ENCODE measurements at places on chromosomes 4 and X. TPM values are rescaled to one million over a fixed set of nuclear protein-coding genes. Genes with fewer than 3 reads are reported as not detected.

The RTL5 gene
- polyA plus RNA-seq, result 18.0 TPM

The CNGA1 gene
- 0.28 TPM for polyA plus RNA-seq

DNA sequence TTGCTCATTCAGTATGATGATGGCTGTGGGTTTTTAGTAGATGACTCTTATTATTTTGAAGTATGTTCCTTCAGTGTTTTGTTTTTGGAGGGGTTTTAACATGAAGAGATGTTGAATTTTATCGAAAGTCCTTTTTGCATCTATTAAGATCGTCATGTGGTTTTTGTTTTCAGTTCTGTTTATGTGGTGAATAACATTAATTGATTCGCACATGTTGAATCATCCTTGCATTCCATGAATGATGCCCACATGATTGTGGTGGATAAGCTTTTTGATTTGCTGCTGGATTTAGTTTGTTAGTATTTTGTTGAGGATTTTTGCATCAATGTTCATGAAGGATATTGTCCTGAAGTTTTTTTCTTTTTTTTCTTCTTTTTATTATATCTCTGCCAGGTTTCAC is 347.4 kb upstream of the EPHA5 start:
- DNase-seq, result no peak

DNA sequence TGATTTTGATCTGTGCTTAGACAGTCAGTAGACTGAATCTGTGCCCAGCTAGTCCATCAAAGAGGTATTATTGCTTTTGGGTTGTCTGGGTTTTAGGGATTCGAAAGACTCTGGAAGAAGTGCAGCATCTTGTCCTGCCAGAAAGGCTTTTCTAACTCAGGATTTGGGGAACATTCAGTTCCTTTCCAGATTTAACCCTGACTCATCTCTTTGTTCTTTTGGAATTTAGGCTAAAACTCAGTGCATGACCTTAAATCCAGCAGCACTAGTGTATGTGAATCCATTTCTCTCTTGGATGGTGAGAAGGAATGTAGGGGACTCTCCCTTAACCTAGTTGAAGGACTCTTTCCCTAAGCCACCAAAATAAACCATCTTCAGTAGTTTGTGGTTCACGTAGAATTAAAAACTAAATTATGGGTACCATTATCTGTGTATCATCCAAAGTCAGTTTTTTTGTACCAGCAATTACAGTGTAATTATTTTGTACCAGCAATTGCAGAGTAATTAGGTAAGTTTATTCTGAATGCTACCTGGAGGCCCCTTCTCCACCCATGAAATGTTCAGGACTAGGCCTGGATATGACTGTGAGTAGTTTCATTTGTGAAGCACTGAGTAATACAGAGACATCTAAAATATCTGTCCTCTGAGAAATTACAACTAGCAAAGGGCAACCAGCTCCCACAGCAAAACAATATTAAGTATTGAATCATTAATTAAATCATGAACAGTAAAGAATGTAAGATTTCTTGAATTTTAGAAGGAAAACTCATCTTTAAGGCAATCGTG is 384.0 kb downstream of the TMA16 start:
- DNase-seq, result no peak

The LDB2 gene
- 14.6 TPM for polyA plus RNA-seq

DNA sequence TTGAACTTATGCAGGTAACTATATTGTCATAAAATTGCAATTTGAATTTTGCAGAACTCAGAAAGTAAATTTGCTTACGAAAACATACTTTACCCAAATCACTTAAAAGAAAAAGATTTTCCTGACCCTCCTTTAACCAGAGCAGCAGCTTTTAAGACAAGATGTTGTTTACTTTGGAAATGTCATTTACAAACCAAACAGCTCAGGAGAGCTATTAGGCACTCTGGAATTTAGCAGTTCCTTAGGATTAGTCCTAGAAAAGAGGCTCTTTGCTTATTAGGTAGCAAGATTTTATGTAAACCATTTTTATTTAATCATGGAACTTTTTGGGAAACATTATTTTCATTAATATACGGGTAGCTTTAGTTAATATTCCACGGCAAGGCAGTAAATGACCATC is 765.7 kb upstream of the POU3F4 start:
- no peak for DNase-seq

- no peak for DNase-seq
Observed at GRCh38 chr4:165328708-165329107, 1.2 kb downstream of the MSMO1 start.

- peak; percentile 32 for DNase-seq
Observed at GRCh38 chr4:4289597-4289940, 385 bp downstream of the LYAR start.

DNA sequence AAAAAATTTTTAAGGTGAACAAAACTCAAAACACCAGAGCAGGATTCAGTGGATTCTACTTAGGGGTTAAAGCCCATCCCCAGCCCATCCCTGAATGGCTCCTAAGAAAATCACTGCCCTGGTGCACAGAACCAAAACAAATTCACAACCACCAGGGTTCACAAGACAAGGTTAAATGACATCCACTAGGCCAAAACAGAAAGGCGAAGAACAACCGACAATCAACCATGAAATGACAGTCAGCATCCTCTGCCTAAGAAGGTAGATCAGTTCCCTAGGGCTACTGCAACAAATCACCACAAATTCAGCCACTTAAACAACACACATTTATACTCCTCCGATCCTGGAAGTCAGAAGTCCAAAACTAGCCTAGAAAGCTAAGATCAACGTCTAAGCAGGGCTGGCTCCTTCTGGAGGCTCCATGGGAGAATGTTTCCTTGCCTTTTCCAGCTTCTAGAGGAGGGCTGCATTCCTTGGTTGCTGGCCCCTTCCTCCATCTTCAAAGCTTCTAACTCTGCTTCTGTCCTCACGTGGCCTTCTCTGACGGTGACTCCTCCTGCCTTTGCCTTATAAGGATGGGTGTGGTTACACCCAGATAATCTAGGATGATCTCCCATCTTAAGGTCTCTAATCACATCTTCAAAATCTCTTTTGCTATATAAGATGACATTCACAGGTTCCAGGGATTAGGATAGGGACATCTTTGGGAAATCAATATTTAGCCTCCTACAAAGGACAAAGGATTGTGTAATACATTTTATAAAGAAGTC is 1.8 kb downstream of the CCNQ start:
- no peak for DNase-seq

The SPP1 gene
- polyA plus RNA-seq, result 30.2 TPM

DNA sequence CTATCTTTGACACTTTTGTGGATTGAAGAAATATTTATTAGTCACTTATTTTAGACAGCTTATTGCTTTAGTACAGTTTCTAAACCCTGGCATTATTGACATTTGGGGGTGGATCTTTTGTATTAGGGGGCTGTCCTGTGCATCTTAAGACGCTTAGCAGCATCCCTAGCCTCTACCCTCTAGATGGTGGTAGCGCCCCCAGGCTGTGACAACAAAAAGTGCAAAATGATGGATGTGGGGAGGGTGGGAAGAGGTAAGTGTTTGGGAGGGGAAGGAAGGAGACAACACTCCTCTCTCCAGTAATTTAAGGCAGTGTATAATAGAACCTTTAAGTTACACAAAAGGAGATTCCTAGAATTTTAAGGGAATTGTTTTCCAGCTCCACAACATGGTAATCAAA is 1210.6 kb downstream of the C4orf33 start:
- no peak for DNase-seq

DNA sequence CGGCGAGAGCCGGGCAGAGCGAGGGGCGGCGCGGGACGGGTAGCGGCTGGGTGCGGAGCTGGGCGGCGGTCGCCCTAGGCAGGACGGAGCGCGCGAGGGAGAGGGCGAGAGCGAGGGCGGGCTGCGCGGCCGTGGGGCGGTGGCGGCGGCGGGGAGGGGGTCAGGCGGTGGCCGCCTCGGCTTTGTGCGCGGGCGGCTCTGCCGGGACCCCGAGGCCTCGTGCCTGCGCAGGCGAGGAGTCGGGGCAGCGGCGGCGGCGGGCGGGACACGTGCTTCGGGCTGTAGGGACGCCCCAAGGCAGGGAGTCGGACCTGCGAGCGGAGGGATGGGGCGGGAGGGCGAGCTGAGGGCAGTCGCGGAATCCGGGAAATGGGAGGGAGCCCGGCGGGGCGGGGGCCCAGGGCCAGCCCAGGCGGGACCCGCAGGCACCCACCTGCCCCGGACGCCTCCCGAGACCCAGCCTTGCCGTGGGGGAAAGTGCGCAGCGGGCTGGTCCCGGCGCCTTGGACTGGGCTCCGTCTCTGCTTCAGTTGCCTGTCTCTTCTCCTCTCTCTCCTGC is 465 bp downstream of the BMPR1B start:
- peak; percentile 56 for DNase-seq

GRCh38 chr4:10783351-10783750 is 98.8 kb upstream of the CLNK start:
- peak; percentile 19 for DNase-seq

Data from testis (tissue), 5 donors.